GM12864 (cell line): ENCODE measurements at places on chromosomes 1 and 21.
A peak's percentile ranks its signal among the peaks of the same experiment; 100 is the strongest.

GRCh38 chr1:41963636-41964035 is 44.9 kb upstream of the HIVEP3 start:
- no peak for DNase-seq

GRCh38 chr1:25664357-25665199 is 48.0 kb downstream of the MAN1C1 start:
- DNase-seq, result no peak

DNA sequence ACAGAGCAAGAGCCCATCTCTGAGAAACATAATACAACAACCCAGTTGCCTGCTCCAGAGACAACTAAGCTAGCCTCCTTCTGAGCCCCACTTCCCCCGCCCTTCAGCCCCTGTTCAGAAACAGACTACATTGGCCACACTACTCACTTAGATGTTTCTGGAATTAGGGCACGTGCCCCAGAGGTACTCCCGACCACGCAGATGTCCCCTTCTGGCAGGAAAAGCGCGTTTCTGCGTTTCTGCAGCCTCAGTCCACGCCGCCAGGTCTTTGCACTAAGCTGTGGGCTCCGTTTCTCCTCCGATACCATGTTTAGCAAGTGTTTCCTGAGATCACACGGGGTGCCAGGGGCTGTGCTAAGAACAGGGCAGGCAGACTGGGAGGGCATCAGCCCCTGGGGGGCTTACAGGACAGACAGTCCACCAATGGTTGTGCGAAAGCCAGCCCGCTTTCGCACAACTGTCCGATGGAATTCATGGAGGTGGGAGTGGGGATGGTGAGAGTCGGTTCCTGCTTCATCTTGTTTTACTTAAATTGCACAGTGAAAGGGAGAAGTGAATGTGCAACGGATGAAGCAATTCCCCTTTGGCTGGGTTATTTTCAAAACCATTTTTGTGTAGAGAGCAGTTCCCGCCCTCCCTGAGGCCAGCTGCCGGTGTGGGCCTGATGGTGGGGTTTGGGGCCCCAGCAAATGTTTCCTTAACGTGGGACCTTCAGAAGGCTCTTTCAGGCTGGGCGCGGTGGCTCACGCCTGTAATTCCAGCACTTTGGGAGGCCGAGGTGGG is 2.7 kb downstream of the PIK3CD start:
- peak; percentile 53 for DNase-seq

- DNase-seq, result no peak
Measured at GRCh38 chr1:183327434-183328290, 90.5 kb downstream of the NMNAT2 start.

GRCh38 chr1:181490740-181491712 is 7.7 kb downstream of the CACNA1E start:
- DNase-seq, result no peak

GRCh38 chr21:46040707-46041106 is 57.2 kb upstream of the COL6A2 start:
- no peak for DNase-seq

DNA sequence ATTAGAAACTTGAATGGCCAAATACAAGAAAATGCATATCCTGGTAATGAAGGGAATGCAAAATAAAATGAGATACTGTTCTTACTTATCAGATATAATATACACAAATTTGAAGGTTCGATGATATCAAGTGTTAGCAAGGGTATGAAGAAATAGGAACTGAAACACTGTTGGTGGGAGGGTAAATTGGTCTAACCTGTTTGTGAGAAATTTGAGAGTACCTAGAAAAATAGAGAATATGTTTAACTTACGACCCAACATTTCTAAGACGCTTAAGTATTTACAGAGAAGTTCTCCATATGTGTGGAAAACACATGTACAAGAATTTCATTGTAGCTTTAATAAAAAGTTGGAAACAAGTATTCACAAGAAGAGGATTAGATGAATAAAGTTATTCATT is 25.9 kb downstream of the ATG4C start:
- DNase-seq, result no peak

DNA sequence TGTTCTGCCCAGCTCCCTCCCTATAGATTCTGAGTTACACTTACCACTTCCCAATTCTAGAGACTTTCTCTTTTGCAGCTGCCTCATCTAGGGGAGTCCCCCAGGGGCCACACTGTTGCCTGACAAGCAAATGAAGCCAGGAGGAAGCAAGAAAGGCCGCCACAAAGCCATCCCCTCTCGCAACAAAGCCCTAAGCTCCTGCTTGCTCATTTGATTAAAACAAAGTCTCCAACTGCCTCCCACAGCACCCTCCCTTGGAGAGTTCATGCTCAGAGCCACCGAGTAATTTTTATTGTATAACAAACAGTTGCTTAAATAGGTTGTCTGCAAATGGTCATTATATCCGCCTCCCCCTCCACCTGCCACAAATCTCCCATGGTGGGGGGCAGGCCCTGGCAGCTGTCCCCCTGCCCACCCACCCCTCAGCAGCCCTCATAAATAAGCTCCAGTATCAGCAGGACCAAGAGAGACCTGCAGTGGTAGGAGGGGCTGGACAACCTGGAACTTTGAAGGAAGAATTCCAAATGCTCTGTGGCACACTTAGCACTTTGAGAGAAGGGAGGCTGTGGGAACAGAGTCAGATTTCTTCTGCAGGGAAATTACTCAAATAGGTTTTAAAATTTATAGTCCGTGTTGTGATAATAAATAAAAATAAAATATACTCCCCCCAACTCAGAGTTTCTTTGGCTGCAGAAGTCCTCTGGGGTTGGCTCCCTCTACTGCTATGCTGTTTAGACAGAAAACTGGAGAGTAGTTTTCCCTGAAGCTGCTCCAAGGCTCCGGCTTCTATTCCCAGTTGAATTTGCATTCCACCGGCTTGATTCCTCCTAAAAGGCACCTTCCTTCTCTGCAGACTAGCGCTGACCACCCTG is 237.5 kb downstream of the TTLL7 start:
- DNase-seq, result peak; percentile 40

DNA sequence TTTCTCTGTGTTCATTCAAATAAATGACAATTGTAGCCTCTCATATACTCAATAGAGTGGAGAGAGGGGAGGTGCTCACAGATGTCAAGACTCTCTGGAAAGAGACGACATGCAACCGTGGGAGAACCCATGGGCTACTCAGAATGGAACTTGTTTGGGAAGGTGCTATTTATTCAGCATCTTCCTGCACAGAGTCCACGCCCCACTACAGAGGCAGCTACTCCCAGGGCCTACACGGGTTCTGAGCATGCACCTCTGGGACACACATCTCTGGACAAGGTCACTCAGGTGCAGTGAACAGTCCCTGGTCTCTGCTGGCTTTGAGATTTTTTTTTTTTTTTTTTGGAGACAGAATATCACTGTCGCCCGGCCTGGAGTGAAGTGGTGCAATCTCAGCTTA is 64.1 kb downstream of the NID1 start:
- DNase-seq, result no peak

DNA sequence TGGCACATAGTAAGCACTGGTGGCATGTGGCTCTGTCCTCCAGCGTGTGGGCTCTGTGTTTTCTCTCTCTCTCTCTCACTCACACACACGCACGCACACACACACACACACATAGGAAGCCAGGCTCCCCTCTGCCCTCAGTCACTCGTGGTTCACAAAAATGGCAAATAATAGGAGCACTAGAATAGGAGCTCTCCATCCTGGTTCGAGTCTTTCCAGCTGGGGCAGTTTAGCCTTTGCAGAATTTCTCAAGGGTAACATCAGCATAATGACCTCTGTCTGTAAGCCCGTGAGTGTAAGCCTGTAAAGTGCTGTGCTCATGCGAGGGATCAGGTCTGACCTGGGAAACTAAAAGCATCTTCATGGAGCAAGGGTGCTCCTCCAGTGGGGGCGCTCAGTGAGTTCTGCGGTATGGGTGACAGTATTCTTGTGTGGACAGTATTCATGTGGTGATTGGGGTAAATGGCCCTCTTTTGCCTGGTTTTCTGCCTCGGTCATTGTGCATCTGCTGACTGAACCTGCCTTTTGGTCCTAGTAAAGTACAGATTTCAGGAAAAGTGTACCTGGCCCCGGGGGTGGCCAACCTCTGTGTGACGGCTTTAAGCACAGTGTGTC is 842 bp upstream of the ZC3H12A start:
- DNase-seq, result no peak
